ENCODE measurements at places on chromosomes 1 and 21.

DNA sequence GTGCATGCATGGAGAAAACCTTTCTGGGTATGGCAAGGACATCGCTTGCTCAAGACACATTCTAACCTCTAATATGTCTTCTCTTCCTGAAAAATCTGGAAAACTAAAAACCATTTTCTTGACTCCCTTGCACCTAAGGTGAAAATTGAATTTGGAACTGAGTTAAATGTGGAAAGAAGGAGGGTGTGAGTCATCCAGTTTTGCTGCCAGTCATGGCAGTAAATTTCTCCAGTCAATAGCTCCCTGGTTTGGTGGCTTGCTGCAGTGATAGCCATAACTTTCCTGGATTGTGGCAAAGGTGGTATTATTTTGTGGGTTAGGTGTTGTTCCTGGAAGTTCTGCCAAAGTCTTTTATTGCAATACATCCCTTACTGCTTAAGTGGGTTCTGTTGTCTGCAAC, 2.5 kb downstream of the ZCCHC17 start:
- no peak for DNase-seq

GRCh38 chr1:37478451-37478881, 4.1 kb downstream of the ZC3H12A start:
- DNase-seq = peak; percentile 93

DNA sequence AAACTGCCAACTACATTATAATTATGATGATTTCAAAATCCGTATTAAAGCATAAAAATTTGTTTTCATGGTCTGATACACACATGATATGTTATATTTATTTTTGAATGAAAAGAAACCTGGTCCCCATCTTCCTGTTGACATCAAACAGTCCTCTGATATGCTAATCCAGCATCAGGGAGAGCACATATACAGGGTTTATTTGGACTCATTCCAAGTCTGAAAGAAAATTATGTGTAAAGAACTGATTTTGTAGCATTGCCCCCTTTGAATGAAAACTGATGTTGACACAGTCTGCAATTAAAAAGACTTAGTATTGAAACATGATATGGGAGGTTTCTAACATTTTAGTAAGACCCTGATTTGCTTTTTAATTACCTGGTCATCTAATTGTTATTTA, 119.4 kb downstream of the NEK7 start:
- DNase-seq = no peak

- DNase-seq = no peak
Measured at GRCh38 chr1:5404412-5405203, 587.6 kb downstream of the NPHP4 start.

All from CD4-positive, alpha-beta T cell treated with Interleukin-4 for 4 hours (primary cell).